Activated CD4-positive, alpha-beta T cell treated with anti-CD3 and anti-CD28 coated beads, Interleukin-2, amount 10 ng/mL, durations not matched to agents 24 days and 14 days (primary cell): ENCODE measurements at places on chromosomes 1 and 21. TPM values are rescaled to one million over a fixed set of nuclear protein-coding genes. Genes with fewer than 3 reads are reported as not detected.

Gene LCE3D
- not detected in 2 replicates for total RNA-seq

GRCh38 chr1:96764469-96764868 is 42.9 kb downstream of the PTBP2 start:
- H3K36me3 ChIP-seq, result peaks cover 28% of the 10 kb centered on the region
- no peaks in the 10 kb centered on the region for H3K27me3 ChIP-seq
- peaks cover 6% of the 10 kb centered on the region for H3K4me1 ChIP-seq
- DNase-seq, result no peak

GRCh38 chr1:183105449-183105848 is 80.6 kb upstream of the LAMC2 start:
- no peak for DNase-seq
- H3K36me3 ChIP-seq, result no peaks in the 10 kb centered on the region
- H3K27me3 ChIP-seq, result peaks cover 13% of the 10 kb centered on the region

- H3K4me1 ChIP-seq, result peaks cover 17% of the 10 kb centered on the region
- no peak overlapping the region for H3K4me3 ChIP-seq
- no peak for DNase-seq
- no peaks in the 10 kb centered on the region for H3K36me3 ChIP-seq
- no peak overlapping the region for H3K27ac ChIP-seq
Measured at GRCh38 chr1:25540750-25541342, 2.6 kb upstream of the LDLRAP1 start.
